Activated CD4-positive, alpha-beta T cell treated with anti-CD3 and anti-CD28 coated beads, Interleukin-2, amount 10 ng/mL, durations not matched to agents 7 days and 5 days (primary cell): ENCODE measurements at places on chromosomes 12 and 14. TPM values are rescaled to one million over a fixed set of nuclear protein-coding genes. Genes with fewer than 3 reads are reported as not detected.

GRCh38 chr12:104740668-104741067 lies 217.4 kb downstream of the SLC41A2 start:
- DNase-seq = peak; percentile 51

- DNase-seq = no peak
These were observed 141.9 kb downstream of the BTG1 start for GRCh38 chr12:92003701-92004100.

DNA sequence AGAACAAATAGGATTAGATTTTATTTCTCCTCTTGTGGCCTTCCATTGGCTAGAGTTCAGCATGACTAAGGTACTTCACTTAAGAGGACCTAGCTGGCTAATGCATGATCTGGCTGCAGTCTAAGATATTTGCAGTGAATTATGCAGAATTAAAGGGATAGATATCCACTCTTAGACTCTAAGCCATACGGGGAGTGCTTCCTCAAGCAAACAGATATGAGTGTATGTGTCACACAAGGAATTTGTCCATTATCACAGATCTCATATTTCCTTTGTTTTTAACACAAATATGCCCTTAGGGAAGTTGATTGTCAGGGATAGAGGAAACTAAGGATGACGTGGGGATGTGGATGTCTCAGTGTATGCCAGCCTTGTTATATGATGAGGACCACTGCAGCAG lies 88.1 kb upstream of the DHRS4 start:
- DNase-seq = no peak

DNA sequence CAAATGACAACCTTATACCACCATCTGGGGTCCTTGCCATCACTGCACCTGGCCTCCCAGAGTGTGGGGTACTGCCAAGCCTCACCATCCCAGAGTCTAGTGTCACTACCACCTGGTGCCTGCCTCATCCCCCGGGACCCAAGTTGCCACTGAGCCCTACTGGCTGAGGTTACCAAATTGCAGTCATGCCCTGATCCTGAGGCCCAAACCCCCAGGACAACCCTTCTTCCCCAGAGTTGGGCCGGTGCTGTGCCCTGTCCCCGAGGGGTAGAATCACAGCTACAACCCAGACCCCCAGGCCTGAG lies 8.4 kb upstream of the SFSWAP start:
- DNase-seq = no peak

- no peak for DNase-seq
These were observed 34.2 kb downstream of the PCNX4 start for GRCh38 chr14:60125918-60126317.

DNA sequence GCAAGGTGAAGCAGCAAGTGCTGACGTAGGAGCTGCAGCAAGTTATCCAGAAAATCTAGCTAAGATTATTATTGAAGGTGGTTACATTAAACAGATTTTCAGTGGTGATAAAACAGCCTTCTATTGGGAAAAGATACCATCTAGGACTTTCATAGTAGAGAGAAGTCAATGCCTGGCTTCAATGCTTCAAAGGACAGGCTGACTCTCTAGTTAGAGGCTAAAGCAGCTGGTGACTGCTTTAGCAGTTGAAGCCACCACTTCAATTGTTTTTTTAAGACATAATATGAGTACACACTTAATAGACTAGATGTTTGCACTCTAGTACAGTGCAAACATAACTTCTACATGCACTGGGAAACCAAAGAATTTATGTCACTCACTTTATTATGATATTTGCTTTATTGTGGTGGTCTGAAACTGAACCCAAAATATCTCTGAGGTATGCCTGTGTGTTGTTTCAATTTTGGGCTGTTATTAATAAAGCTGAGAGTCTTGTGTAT lies 1026.9 kb upstream of the FOXG1 start:
- DNase-seq = no peak

- no peak for DNase-seq
These were observed 167.1 kb downstream of the TBX5 start for GRCh38 chr12:114238808-114239207.

DNA sequence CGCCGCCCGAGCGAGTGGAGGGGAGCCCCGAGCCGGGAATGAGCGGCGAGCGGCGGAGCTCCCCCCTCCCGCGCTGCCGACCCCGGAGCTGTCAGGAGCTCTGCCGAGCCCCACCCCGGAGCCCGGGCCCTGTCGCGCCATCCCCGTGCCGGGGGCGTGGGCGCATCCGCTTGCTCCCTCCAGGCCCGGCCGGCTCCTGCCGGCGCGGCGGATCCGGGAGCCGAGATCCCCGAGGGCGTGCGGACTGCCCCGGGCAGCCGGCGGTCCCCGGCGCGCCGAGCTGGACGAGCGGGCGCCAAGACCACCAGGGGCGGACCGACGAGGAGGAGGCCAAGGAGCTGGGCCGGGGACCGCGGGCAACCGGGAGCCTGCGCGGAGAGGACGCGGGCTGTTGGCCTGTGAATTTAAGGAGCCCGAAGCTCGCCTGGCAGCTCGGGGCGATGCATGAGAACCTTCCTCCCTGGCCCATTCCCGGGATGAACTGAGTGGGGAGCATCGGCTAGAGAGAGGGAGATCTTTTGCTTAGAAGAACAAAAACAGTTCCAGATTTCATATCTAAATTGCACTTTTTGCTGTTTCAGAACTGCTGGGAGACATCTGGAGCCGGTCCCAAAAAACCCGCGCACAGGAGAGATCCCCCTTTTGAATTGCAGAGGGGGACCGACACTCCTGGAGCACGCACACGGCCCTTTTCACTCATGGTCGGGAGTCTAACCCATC lies 2.0 kb downstream of the PTHLH start:
- no peak for DNase-seq

GRCh38 chr12:132330549-132330881 lies 1.1 kb upstream of the GALNT9 start:
- DNase-seq = no peak

- DNase-seq = no peak
These were observed 53.4 kb downstream of the PLCZ1 start for GRCh38 chr12:18684430-18684829.

DNA sequence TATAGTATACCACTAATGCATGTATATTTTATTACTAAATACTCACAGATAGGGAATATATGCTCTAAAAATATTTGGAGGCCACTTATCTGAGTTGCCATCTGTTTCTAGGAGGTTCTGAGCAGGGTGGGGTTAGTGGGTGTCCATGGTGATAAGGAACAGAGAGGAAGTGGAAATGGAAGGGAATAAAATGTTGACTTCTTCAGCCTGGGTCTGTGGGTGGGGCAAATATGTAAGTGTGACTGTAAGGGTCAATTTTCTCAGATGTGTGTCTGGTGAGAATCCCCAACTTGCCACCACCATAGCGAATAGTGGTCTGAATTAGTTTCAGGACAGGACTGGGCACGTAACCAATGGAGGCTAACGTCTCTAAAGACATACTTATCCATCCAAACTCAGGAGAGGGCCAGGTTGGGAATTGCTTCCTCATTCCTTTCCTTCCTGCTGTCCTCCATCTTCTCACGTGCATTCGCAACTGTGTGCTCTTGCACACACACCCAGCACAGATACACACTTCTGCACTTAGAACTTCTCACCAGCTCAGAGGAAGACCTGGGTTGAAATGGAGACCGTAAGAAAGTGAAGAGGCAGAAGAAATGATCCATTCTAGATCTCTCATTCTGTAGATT lies 54.2 kb upstream of the GZMB start:
- DNase-seq = no peak

DNA sequence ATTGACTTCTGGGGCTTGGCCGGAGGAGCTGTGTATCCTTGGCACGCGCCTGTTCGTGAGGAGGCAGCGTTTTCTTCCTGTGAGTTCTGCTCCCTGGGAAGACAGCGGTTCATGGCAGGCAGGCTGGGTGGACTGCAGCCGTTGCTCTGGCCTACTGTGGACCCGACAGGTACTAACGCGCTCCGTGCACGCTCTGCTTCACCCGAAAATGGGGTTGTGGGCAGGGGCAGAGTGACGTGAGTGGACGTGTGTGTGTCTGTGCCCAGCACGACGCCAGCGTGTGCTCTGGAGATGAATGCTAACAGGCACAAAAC lies 179.1 kb downstream of the KIF26A start:
- no peak for DNase-seq

DNA sequence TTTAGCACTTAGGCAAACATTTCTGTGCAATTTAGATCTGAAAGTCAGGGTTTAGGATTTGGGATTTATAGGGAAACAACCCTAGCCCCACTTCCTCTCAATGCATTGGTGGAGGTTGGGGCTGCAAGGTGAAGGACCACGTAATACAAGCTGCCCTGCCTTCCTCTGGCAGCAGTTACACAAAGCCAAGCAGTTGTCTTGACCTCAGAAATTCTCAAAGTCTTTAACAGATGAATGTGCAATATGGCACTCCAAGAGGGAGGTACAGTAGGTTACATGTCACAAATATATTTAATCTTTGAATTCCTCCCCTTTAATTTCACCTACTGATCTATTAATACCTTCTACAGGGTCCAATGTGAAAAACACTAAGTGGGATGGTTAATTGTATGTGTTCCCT lies 23.9 kb downstream of the IFNG-AS1 start:
- no peak for DNase-seq

DNA sequence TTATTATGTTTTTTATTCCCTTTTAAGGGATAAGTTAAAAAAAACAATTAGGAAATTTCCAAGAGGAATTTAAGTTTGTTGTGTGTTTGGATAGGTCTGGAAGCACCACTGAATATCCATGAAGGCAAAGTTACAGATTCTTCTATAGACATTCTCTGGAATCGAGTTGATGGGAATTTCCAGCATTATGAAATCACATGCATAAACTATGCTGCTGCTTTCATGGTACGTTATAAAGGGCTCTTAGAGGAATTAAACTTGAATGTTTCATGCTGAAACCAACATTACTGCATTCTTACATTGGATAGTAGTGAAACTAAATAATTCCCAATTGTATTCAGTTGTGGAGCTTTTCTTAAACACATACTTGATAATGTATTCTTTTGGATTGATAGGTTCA lies 21.5 kb upstream of the PTPRQ start:
- no peak for DNase-seq

DNA sequence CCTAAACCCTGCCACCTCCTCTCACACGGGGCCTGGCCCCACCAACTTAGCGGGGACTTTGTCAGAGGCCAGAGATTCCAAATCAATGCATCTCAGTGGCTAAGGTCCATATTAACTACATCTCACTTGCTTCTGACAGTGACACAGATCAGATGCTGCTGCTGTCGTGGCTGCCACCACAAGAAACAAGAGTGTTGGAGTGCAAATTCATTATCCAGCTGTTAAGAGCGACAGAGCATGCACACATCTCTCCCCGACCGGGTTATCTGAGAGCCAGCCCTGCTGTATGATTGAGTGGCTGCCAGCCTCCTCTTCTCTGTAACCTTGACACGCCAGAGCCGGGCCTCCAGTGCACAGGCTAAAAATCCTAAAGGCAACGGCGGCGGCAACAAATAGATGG lies 40.2 kb downstream of the SPRING1 start:
- no peak for DNase-seq

- DNase-seq = no peak
These were observed 8.1 kb downstream of the TNS2 start for GRCh38 chr12:53057816-53058500.

- DNase-seq = no peak
These were observed 37.5 kb downstream of the LRIG3 start for GRCh38 chr12:58882826-58883225.

DNA sequence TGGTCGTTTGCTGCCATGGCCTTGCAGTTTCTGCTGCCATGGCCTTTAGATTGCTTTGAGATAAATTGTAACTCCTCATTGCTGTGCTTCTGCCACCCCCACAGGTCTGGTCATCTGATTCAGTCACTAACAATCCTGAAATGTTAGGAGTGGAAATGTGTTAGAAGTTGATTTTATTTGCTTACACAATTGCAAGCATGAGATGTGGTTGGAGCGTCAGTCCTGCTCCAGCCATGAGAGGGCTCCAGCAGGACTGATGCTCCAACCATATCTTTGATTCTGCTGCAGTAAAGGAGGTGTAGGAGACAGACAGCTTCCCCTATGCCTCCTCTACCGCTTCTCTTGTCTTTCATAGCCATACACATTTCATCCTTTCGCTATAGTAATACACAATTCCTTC lies 226.8 kb upstream of the RGS6 start:
- no peak for DNase-seq

GRCh38 chr12:117034701-117035151 lies 64.5 kb downstream of the TESC start:
- no peak for DNase-seq

- no peak for DNase-seq
These were observed 154.4 kb downstream of the RPAP3 start for GRCh38 chr12:47551426-47551851.

- no peak for DNase-seq
These were observed 149.5 kb downstream of the ETV6 start for GRCh38 chr12:11798856-11799501.

- DNase-seq = no peak
These were observed 270.7 kb upstream of the DIO3 start for GRCh38 chr14:101290611-101291010.

DNA sequence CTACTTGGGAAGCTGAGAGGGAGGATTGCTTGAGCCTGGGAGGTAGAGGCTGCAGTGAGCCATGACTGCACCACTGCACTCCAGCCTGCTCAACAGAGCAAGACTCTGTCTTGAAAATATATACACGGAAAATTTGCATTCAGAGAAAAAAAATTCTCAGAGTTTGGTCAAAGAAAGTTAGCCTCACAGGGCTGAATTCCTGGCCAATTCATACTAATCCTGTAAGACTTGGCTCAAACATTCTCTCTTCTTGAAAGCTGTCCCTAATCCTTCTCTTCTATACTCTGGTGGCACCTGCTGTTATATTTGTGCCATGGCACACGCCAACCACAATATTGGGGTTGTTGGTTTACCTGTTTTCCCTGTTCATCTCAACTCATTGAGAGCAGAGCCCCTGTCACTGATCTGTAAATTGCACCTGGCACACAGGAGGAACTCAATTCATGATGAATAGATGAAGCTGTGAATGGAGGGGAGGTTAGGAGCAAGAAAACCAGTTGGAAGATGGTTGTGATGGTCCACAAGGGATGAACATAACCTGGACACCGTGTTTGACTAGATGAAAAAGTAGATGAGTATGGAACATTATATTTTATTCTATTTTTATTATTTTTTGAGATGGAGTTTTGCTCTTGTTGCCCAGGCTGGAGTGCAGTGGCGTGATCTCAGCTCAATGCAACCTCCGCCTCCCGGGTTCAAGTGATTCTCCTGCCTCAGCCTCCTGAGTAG lies 36.8 kb upstream of the SPTSSA start:
- DNase-seq = peak; percentile 34

GRCh38 chr12:56792678-56793077 lies 29.6 kb downstream of the HSD17B6 start:
- DNase-seq = no peak

The TPH2 gene
- total RNA-seq = not detected

The LRRC43 gene
- total RNA-seq = not detected

The RASAL1 gene
- total RNA-seq = 0.40 TPM

The IKBIP gene
- total RNA-seq = 18.8 TPM

The RAD51AP1 gene
- 52.3 TPM for total RNA-seq

The RDH12 gene
- total RNA-seq = not detected

The PPP4R4 gene
- total RNA-seq = 3.7 TPM

The SLCO1B3 gene
- total RNA-seq = not detected

The REP15 gene
- total RNA-seq = 0.25 TPM

The DEGS2 gene
- 0.15 TPM for total RNA-seq

The PRR4 gene
- total RNA-seq = 2.5 TPM

The CLEC9A gene
- total RNA-seq = not detected

The KRT79 gene
- not detected for total RNA-seq
